Activated B cell treated with CpG ODN at 0.5 μM for 24 hours (primary cell): ENCODE measurements at places on chromosomes 1 and 21.

- no peaks in the 10 kb centered on the region for H3K36me3 ChIP-seq
- H3K27me3 ChIP-seq = no peaks in the 10 kb centered on the region
Observed at GRCh38 chr1:101288491-101288944, 51.7 kb downstream of the S1PR1 start.

DNA sequence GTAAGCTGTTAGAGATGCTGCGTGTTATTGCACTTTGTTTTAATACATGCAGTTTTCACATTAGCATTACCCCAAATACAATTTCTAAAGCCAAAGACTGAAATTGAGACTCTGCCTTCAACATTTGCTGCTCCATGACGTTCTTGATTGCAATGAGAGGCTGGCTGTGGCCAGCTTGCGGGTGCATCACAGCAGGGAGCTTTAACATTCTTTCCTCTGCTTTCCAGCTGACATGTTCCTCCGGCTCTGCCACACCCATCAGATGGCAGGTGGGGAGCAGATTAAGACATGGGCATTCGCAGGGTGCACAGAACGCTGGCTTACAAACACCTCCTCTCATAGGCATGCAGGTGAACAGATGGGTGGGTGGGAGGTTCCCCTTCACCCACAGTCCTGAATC, 314.1 kb downstream of the DISC1 start:
- H3K36me3 ChIP-seq = peaks cover 3% of the 10 kb centered on the region
- DNase-seq = no peak
- no peaks in the 10 kb centered on the region for H3K4me1 ChIP-seq
- H3K27ac ChIP-seq = no peak overlapping the region
- no peak overlapping the region for H3K4me3 ChIP-seq

DNA sequence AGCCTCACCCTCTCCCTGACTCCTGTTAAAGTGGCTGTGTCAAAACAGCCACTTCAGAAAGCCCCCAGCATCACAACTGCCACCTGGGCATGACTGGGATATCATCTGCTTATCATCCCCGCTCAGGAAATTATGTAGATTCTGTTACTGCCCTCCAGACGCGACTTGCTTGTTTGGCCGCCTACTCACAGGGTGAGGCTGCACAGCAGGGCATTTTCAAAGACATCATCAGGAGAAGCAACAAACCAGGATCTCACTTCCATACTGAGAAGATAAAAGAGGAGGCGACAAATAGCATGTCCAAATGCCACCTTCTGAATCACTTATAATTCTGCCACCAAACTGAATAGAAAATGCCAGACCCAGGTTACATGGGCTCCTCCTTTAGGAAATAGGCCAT, 94.8 kb downstream of the MIS18A start:
- H3K27me3 ChIP-seq = peaks cover 6% of the 10 kb centered on the region
- no peak overlapping the region for H3K4me3 ChIP-seq
- no peak overlapping the region for H3K27ac ChIP-seq

DNA sequence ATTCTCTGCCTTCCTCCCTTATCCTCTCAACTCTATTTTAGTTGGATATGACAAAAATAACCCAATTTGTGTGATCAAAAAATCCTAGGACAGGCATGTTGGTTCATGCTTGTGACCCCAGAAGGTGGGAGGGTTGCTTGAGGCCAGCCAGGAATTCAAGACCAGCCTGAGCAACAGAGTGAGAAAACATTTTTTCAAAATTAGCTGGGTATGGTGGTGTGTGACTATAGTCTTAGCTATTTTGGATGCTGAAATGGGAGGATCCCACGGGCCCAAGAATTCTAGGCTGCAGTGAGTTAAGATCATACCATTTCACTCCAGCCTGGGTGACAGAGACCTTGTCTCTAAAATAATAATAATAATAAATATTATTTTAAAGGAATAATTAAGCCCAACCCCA, 1383.1 kb upstream of the ADGRL2 start:
- no peak overlapping the region for H3K4me3 ChIP-seq
- no peaks in the 10 kb centered on the region for H3K36me3 ChIP-seq
- H3K27me3 ChIP-seq = no peaks in the 10 kb centered on the region
- no peaks in the 10 kb centered on the region for H3K4me1 ChIP-seq

DNA sequence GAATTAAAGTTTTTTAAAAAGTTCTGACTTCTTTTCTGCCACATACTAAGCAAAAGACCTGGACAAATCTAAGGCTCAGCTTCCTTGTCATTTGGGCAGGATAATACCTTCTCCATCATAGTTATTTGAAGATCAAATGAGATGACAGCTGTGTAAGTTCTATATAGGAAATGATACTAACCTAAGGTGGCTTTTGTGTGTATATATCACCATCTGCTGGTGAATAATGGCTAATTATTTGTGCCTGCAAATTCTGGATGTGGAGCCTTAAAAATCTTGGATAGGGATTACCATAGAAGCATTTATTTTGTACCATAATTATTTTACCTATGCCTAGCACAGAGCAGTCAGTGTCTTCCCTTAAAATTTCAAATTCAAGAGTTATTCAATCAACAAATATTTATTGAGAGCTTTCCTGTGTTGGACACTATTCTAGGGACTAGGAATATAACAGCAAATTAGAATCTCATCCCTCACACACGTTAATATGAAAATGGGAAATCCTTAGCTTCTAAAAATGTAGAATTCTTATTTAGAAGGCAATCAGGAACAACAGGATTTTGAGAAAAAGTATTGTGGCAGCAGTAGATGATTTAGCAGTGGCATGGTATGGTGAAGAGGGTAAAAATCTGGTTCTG, 89.8 kb downstream of the TMEM200B start:
- H3K27ac ChIP-seq = no peak overlapping the region
- no peaks in the 10 kb centered on the region for H3K27me3 ChIP-seq
- no peak for DNase-seq

GRCh38 chr21:44869781-44870747, 3.4 kb downstream of the PTTG1IP start:
- no peak for DNase-seq
- H3K27ac ChIP-seq = no peak overlapping the region
- H3K36me3 ChIP-seq = peaks cover 11% of the 10 kb centered on the region
- H3K4me3 ChIP-seq = no peak overlapping the region
- H3K27me3 ChIP-seq = no peaks in the 10 kb centered on the region

DNA sequence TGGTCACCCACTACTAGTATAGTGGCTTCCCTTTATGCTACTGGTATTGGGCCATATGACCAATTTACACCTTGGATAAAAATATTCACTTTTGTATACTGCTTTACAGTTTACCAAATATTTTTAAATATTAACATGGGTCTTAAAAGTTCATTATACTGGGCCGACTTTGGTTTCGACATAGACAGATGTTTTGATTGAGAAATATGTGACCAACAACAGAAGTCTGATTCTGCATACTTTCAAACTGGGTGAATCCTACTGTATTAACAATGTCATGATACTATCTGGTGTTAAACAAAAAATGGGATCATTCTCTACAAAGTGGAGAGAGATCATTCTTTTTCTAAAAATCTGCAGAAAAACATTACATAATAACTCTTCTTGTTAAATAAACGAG, 134.8 kb downstream of the AKT3 start:
- peaks cover 9% of the 10 kb centered on the region for H3K4me1 ChIP-seq
- H3K27ac ChIP-seq = no peak overlapping the region
- no peaks in the 10 kb centered on the region for H3K36me3 ChIP-seq

DNA sequence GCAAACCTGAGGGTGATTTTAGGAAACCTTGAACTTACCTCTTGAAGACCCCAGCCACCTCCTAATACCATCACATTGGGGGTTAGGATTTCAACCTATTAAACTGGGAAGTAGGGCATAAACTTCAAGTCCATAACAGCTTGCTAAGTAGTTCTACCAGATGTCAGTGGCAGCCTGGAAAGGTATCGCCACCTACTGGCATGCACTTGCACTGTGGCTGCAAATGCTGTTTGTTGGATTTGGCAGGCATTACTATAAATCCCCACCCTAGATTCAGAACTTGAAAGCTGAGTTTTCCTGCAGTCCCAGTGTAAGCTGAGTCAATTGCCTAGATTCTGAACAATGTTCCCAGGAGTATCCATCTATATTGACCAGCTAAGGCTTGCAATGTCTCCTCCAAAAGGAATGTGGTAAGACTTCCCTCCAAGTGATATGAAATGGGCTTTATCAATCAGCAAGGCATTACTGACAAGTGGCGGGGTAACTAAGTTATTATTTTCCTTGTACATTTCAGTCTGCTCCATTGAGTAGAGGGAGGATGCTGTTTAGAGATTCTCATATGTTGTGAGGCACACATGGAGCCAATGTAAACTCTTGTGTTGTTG, 474.5 kb downstream of the PTPRC start:
- H3K36me3 ChIP-seq = peaks cover 1% of the 10 kb centered on the region
- H3K4me1 ChIP-seq = peaks cover 5% of the 10 kb centered on the region
- no peak overlapping the region for H3K27ac ChIP-seq
- DNase-seq = peak; percentile 21

DNA sequence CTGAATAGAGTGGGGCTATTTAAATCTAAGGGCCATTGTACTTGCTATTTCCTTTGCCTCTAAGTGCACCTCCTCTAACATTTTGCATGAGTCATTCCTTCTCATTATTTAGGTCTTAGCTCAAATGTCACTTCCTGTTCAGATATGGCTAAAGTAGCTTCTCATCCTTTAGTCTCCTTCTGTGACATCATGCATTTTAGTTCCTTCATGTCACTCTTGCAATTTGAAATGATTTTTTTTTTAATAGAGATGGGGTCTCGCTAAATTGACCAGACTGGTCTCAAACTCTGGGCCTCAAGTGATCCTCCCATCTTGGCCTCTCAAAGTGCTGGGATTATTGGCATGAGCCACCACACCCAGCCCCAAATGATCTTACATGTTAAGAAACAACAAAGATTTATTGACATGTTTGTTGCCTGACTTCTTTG, 6.6 kb downstream of the TBX19 start:
- no peak overlapping the region for H3K4me3 ChIP-seq
- H3K27ac ChIP-seq = no peak overlapping the region
- peaks cover 15% of the 10 kb centered on the region for H3K36me3 ChIP-seq
- H3K27me3 ChIP-seq = no peaks in the 10 kb centered on the region

DNA sequence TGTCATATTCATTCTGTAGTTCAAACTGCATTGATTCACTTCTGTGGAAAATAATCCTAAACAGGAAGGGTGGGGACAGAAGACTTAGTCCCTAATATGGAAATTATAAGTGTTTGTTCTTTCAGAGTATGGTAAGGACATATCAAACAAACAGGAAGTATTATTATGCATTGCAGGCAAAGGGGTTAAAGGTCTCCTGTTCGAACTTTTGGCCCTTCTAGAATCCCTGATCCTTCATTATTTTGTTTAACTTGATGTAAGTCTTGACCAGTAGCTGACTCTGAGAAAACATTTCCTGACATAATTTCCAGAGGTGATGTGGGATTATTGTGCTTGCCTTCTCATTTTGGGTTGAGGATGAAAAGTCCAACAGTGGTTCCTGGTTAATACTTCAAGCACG, 215.4 kb upstream of the ADGRL2 start:
- no peak overlapping the region for H3K27ac ChIP-seq
- no peaks in the 10 kb centered on the region for H3K36me3 ChIP-seq
- H3K4me1 ChIP-seq = no peaks in the 10 kb centered on the region
- no peak for DNase-seq
- H3K4me3 ChIP-seq = no peak overlapping the region

DNA sequence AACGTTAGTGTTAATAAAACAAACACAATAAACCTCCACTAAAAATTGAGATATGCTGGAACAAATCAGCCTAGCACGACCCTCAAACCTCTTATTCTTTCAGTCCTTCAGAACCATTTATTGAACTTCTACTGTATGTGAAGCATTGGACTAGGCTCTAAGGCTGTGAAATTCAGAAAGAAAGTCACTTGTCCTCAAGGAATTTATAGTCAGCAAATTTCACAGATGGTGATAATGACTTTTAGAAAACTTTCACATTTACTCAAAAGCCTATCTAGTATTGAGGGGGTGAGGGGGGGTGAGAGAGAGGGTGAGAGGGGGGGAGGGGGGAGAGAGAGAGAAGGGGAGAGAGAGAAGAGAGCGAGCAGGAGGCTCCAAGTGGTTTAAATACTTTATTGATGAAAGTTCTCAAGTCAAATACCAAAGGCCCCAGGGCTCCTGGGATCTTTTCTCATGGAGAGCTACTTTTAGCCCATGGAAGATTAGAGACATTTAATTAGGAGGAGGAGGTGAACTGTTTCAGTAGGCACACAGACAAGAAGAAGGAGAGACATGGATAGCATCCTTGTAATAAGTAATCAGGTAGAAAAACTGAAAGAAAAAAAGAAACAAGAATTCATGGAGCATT, 66.3 kb upstream of the SSX2IP start:
- peaks cover 11% of the 10 kb centered on the region for H3K4me1 ChIP-seq
- no peak overlapping the region for H3K4me3 ChIP-seq
- DNase-seq = no peak
- peaks cover 19% of the 10 kb centered on the region for H3K27me3 ChIP-seq
- H3K36me3 ChIP-seq = no peaks in the 10 kb centered on the region

- H3K27me3 ChIP-seq = no peaks in the 10 kb centered on the region
- no peaks in the 10 kb centered on the region for H3K4me1 ChIP-seq
Observed at GRCh38 chr1:215052256-215053015, 30.1 kb upstream of the KCNK2 start.

DNA sequence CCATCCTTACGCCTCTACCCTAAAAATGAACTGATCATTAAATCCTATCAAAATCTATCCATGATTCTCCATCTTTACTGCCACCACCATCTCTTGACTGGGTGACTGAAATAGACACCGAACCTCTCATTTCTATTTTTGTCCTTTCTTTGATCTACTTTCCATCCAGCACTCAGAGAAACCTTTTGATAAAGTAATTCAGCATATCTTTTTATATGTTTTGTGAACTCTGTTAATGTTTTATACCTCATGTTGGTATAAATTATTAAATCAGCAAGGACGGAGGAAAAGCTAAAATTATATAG, 13.0 kb downstream of the PCNX2 start:
- peaks cover 15% of the 10 kb centered on the region for H3K4me1 ChIP-seq
- no peak for DNase-seq
- H3K27me3 ChIP-seq = no peaks in the 10 kb centered on the region
- H3K4me3 ChIP-seq = no peak overlapping the region

GRCh38 chr1:113135460-113135859, 62.5 kb downstream of the LRIG2 start:
- DNase-seq = no peak
- H3K27ac ChIP-seq = no peak overlapping the region
- H3K36me3 ChIP-seq = peaks cover 1% of the 10 kb centered on the region
- H3K4me1 ChIP-seq = peaks cover 13% of the 10 kb centered on the region

GRCh38 chr1:156126630-156127534, 12.4 kb downstream of the LMNA start:
- peaks cover 4% of the 10 kb centered on the region for H3K27me3 ChIP-seq
- H3K27ac ChIP-seq = peak overlapping the region; percentile 44
- DNase-seq = peak; percentile 64
- H3K36me3 ChIP-seq = no peaks in the 10 kb centered on the region
- peaks cover 44% of the 10 kb centered on the region for H3K4me1 ChIP-seq
- H3K4me3 ChIP-seq = peak overlapping the region; percentile 17

DNA sequence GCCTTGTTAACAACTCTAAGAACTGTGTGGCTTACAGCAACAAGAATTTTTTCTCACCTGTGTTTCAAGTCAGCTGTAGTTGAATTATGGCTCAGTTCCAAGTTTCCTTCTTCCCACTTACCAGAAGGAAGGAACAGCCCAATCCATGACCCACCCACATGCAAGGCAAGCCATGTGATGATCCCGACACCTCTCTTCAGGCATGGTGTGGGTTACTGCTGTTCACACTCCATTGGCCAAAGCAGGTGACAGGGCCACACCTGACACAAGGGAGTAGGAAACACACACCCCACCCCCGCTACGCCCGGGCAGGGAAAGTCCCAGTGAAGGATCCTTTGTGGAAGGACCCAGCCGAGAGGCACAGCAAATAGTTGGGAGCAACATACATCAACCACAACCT, 36.3 kb downstream of the KCNJ15 start:
- no peaks in the 10 kb centered on the region for H3K36me3 ChIP-seq
- H3K27me3 ChIP-seq = peaks cover 5% of the 10 kb centered on the region
- H3K27ac ChIP-seq = no peak overlapping the region
- H3K4me1 ChIP-seq = no peaks in the 10 kb centered on the region

GRCh38 chr1:44581205-44581604, 93.1 kb downstream of the TMEM53 start:
- no peaks in the 10 kb centered on the region for H3K4me1 ChIP-seq
- no peak for DNase-seq
- H3K36me3 ChIP-seq = no peaks in the 10 kb centered on the region
